ENCODE measurements at places on chromosomes 3 and 15.

DNA sequence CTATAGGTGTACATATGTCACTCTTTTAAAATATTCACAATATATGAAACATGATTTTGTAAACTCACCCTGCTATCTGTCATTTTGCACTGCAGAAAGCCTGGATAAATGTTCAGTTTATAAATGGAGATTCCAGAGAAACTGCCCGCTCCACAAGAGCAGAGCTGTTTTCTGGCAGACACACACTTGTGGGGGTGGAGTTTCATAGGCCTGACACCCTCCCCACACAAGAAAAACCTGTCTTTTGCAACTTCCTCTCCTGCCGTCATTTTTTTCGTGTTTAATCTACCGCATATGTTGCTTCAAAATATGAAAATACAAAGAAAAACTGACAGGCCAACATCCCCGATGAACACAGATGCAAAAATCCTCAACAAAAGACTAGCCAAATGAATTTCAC is 479.0 kb downstream of the GABRG3 start:
- no peak for DNase-seq

GRCh38 chr3:59810606-59811005 is 760.8 kb upstream of the CFAP20DC start:
- no peak for DNase-seq

- DNase-seq, result no peak
Measured at GRCh38 chr15:46502667-46503066, 867.8 kb downstream of the SQOR start.

DNA sequence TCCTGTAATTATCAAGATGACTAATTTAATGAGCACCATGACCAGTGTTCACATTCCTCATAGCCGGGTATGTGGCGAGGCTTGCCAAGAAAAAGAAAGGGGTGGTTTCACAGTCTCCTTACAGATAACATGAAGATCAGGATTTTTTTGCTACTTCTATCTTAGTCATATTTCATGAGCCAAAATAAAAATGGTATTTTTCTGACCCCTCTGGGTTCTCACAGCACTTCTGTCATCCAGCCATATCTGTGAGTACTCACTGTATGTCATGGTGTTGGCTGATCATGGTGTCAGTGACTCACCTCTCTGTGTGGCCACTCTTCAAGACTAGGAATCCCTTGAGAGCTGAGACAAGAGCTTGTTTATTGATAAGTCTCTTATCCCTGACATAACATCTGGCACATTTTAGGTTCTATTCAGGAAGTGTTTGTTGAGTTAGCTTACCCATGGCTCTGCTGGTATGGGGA is 130.5 kb upstream of the LMCD1 start:
- no peak for DNase-seq

- no peak for DNase-seq
Measured at GRCh38 chr3:131616719-131617118, 113.9 kb upstream of the MRPL3 start.

GRCh38 chr3:137110392-137110996 is 152.7 kb downstream of the IL20RB start:
- DNase-seq, result peak; percentile 4

DNA sequence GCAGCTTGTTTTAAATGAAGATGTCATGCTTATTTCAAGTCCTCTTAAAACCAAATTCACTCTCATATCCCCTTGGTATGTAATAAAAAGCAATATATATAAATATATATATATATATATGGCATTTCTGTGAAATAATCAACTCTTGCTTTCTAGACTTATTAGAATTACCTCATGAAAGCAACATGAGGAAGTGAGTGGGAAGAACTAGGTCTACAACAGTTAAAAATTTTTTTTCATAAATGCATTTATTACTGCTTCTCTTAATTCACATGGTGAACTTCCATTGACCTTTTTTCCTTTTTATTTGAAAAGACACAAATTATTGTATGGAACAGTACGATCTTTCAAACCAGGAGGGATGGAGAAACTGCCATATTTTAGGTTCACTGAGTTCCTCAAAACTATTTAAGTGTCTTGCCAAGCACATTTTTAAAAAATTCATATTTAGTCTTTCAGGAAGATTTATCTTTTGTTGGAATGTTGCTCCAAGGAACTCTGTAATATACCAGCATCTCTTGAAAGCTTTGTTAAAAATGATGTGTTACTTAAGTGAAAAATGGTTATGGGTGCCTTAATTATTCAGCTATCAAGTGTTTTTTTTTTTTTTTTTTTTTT is 185.2 kb downstream of the GHSR start:
- DNase-seq, result no peak

DNA sequence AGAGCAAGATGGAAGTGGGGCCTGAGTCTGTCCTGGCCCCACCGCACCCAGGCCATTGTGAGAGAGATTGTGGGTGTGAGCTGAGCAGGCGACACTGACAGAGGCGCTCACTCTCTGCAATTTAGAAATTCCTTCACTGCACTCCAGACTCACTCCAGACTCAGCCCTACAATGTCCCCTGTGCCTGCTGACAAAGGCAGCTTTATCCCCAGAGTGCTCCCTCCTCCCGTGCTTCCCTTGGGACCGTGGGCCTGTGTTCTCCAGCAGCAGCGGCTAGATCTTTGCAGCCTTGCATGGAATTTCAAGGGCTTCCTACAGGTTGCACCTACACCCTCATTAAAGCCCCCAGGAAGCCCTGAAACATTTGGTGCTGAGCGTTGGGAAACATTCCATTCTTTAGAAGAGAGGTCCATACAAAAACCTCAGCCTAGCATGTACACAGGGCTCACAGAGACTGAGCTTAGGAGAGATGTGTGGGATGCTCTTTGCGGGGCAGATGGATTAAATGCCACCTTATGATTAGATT is 1.3 kb upstream of the IL16 start:
- no peak for DNase-seq

DNA sequence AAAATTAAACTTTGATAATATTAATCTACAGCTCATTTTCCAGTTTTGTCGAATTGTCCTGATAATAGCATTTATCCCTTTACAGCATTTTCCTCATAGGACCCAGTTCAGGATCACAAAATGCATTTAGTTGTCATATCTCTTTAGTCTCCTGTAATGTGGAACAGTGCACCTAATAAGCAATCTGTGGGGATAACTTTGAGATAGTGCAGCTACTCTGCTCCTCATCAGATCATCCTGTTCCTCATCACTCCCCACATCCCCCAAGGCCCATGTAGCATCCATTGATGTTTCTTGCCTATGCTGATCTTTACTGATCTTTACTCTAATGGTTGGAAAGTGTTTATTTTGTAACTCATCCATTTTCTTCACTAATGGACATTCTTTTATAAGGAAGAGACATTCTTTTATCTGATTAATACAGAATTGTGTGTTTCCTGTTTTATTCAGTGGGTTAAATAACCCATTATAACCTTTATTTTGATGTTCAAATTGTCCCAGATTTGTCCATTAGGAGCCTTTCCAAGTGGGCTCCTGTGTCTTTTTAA is 7.5 kb downstream of the RNF111 start:
- DNase-seq, result no peak

GRCh38 chr3:13452490-13453335 is 27.4 kb upstream of the HDAC11 start:
- no peak for DNase-seq

GRCh38 chr15:60005352-60006202 is 1.5 kb downstream of the FOXB1 start:
- no peak for DNase-seq

DNA sequence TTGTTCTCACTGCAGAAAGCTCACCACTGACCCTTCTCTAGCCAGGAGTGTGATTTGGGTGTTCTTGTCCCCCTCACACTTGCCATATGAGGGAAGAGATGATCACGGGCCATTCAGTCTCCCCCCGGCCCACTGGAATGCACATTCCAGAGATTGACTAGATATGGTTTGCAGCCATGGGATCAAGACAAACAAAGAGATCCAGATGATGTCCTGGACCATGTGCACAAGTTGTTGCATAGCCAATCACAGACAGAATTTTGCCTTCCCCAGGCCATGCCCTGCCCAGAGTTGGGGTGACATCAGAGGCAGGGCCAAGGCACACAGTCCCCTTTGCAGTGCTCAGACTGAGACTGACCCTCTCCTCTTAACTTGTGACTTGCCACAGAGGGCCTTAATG is 14.8 kb downstream of the MUC13 start:
- DNase-seq, result no peak

DNA sequence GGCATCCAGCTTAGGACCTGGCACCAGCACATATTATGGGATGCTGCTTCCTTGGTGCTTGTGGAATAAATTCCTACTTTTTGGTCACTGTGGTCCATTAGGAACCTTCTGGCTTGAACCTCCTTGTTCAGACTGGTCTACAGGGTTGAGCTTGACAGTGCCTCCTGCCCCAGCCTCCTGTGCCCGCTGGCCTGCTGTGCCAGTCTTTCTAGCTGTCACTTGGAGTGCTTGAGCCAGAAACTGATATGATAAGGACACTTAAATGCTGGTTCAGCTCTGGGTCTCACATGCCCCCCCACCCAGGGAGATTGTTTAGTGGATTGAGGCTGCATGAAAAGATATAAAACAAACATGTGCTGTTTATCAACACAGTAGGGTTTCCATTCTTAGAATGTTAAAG is 147.8 kb downstream of the SLCO3A1 start:
- DNase-seq, result no peak

- no peak for DNase-seq
Measured at GRCh38 chr15:55241891-55242290, 45.1 kb upstream of the RSL24D1 start.

DNA sequence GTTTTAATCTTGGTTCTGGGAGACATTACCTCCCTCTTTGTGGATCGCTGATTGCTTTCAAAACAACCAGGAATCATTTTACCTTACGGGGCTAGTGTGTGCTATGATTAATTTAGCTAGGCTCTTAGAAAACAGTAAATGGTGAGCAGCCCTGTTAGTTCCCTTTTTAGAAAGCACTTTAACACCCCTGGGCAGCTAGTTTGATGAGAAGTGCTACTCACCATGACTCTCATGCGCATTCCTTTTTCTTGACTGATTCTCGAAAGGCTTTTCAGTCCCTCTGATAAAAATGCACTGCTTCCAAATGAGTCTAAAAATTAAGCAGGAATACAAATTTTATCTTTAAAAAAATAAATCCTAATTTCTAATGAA is 75.3 kb upstream of the LEKR1 start:
- DNase-seq, result no peak

DNA sequence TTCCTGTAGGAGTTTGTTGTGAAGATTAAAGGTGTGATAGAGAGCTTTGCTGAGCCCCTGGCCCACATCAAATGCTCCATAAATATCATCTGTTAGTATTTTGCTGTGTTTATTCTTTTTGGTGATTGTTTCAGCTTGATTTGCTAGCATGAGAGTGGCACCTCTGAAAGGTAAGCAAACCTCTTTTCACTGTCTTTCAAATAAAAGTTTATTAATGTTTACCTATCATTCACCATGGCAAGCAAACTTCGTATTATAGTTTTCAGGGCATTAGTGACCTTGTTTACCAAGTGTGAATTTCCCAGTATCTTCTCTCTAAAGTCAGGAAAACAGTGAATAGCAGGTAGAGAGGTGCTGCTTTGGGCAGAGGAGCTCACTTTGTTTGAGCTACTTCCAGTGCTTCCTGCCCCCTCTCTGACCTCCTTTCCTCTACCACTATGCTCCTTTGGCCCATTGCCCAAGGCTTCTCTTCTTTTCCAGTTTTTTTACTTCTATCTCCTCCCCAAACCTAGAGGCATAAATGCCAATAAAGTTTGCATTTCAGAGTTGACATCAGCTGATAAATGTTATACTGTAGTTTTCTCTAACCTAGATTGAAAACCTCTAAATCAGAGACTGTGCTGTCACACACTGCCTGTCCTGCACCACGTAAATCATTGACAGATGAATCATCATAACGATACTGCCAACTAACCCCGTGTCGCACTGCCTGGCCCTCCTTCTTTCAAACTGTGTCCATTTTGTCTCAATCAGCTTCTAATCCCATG is 569.0 kb downstream of the TUSC7 start:
- no peak for DNase-seq

- DNase-seq, result peak; percentile 47
Measured at GRCh38 chr15:59295261-59296001, 77.2 kb downstream of the MYO1E start.

DNA sequence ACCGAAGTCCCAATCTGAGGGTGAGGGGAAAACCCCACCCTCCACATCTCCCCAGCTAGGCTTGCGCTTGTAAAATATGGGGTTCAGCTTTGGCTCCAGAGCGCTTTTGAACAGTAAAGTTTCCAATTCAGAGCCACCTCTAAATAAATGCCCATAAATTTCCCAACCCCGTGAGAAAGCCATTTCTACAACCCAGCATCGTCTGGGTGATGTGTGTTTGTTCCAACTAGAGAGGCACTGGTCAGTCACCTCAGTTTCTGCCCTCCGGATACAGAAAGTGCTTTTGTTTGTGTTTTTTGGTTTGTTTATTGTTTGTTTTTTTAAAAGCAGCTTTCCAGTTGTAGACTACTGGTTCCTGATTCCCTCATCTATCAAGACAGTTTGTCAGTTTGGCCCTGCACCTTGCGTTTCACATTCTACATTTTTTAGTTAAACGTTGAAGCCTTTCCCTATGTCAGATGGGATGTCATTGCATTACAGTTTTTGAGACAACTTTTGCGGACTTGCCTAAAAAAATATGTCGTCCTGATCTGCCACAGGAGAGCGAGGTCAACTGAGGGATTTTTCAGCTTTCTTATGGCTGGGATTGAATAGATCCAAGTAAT is 15.0 kb upstream of the SOX2 start:
- no peak for DNase-seq

DNA sequence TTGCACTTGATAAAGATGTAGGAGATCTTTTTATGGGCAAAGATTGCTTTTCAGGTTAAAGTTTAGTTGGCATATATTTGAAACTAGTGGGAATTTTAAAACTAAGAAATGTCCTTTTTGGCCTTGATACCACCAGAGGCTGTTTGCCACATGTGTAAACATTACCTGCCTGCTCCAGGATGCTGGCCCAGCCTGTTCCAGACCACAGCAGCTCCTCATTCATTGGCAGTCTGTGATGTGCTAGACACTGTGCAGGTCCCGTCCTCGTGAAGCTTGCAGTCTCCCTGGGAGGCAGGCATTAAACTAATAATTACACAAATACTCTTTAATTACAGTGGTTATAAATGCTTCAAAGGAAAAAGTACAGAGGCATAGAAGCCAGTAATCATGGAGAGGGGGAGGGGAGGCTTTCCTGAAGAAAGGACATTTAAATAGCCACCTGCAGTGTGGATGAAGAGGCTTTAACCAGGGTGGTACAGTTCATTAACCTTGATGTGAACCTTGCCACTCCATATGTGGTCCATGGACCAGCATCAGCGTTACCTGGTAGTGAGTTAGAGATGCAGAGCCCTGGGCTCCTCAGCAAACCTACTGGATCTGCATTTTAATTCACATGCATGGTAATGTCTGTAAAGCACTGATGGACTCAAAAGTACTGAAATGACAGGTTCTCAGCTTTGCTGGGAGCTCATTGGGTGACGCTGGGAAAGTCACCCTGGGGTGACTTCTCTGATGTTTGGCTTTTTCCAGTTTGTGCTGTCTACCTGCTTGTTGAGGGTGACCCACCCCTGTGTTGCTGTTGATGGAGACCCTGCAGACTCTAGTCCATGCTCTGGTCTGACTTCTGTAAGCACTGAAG is 5.3 kb downstream of the ZNF710 start:
- no peak for DNase-seq

- DNase-seq, result no peak
Measured at GRCh38 chr3:149388001-149388440, 10.6 kb upstream of the TM4SF1 start.

- no peak for DNase-seq
Measured at GRCh38 chr3:49638445-49638844, 35.7 kb upstream of the APEH start.

- DNase-seq, result no peak
Measured at GRCh38 chr15:90889313-90889730, 5.0 kb downstream of the FES start.
